Psoas muscle (tissue), 8 donors: ENCODE measurements at places on chromosomes 11 and 22. TPM values are rescaled to one million over a fixed set of nuclear protein-coding genes. Genes with fewer than 3 reads are reported as not detected.

The ENTHD1 gene
- not detected for polyA plus RNA-seq

The BET1L gene
- 19.9 TPM for polyA plus RNA-seq

The MLC1 gene
- polyA plus RNA-seq: not detected

The DDTL gene
- polyA plus RNA-seq: 0.94 TPM

The ACRV1 gene
- not detected for polyA plus RNA-seq

The E2F8 gene
- polyA plus RNA-seq: 1.5 TPM

The VSIG2 gene
- 0.15 TPM for polyA plus RNA-seq

The ADAMTS15 gene
- polyA plus RNA-seq: 0.79 TPM

GRCh38 chr11:46050003-46050461, 71.2 kb downstream of the PHF21A start:
- DNase-seq: peak; percentile 17

DNA sequence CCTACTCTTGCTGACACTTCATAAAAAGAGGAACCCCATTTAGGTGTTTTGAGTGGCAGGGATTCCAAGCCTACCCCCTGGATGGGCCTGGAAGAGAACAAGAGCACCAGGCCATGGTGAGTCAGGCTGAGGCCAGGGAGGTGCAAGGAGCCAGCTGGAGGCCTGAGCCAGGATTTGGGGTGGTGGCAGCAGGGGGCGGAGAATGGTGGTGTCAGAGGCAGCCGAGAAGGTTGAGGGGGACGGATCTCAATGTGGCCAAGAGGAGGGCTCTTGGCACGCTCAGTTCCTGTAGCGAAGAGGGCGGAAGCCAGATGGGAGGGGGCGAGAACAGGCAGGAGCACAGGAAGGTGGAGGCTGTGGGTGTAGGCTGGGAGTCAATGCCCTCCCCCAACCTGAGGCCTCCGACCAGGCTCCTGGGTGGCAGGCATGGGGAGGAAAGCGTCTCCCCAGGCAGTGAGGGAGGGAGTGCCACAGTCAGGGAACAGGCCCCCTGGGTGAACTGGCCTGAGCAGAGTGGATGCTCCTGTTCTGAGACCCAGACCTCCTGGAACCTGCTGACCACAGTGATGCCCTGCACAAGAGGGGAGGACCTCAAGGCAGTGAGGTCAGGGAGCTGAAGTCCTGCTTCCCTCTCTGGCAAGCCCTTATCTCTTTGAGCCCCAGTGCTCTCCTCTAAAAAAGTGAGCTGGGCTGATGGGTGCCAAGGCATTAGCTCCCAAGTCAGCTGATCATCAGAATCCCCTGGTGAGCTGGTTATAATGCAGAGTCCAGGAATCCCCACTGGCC, 13.9 kb downstream of the RTN4RL2 start:
- DNase-seq: no peak

DNA sequence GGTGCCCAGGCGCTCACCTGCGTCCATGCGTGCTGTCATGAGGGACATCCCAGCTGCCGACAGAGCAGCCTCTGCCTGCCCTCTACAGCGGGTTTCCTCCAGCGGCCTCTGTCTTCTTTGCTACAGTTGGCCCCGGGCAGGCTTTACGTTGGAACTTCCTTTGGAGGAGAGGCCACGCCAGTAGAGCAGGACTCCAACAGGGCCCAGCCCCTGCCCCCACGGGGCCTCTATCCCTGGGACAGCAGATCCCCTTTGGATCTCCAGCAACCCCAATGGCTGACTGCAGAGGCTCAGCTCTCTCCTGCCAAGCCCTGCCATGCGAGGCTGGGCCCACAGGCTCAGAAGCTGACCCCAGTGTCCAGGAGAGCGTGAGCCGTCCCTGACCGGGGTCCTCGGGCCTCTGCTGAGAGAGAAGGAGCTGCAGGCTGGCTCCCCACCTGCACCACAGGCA, 12.1 kb downstream of the TRPM5 start:
- no peak for DNase-seq

- DNase-seq: no peak
Observed at GRCh38 chr22:22661275-22661674, 16.9 kb downstream of the GGTLC2 start.

- DNase-seq: no peak
Observed at GRCh38 chr11:106585061-106585460, 433.2 kb downstream of the GUCY1A2 start.

DNA sequence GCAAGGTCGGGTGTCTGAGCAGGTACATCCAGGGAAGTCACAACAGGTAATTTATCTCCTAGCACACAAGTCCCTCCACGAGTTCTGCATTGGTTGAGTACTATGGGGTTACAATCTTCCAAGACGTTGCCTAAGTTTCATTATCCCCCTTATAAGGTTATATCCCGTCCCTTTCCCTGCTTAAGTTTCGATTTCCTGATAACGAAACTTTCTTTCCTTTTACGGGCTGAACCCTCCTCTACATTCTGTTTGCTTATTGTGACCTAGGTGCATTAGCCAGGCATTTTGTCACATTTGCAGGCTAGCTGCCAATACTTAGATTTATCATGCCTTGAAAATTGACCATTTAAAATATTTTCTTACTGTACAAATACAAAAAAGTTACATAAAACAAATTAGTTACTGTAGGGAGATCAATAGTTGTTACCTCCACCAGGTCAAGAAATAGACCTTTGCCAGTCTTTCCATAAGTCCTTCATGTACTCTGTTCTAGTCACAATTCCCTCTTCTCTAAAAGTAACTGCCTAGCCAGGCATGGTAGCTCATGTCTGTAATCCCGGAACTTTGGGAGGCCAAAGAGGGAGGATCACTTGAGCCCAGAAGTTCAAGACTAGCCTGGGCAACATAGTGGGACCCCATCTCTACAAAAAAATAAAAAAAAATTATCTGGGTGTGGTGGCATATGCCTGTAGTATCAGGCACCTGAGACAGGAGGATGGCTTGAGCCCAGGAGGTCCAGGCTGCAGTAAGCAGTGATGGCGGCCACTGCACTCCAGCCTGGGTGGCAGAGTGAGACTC, 14.3 kb upstream of the PITPNB start:
- no peak for DNase-seq

DNA sequence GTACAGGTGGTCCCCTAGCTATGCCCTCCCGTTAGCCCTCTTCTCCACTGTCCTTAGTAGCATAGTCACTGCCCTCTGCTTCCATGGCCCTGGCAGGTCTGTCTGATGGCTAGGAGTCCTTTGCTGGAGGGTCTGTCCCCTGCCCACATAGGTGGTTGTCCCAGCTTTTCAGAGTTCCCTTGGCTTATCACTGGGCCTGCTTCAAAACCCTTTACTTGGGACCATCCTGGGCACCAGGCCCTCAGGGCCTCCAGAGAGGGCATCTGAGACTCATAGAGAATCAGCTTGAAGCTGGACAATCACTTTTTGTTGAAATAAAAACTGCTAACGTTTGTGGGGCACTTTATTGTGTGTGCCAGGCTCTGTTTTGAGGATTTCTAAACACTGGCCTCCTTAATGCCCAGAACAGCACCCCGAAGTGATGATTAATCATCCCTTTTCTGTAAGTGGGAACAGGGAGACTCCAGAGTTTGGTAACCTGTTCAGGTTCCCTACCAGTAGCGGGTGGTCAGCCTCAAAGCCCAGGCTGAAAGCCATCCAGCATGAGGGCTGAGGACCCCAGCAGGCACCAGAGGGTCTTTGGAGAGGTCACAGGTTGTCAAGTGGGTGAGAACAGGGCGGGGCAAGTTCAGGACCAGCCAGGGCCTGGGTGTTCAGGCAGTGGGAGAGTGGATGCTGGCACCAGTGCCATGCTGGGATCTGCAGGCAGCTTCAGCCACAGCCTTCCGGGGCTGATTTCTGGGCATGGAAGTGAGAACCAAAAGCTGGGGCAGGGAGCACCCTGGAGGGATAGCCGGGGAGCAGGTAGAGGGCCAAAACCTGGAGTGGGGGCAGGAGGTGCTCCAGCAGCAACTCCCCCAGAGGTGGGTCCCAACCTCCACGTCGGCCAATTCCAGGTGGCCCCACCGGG, 495 bp upstream of the KCNK4 start:
- no peak for DNase-seq

DNA sequence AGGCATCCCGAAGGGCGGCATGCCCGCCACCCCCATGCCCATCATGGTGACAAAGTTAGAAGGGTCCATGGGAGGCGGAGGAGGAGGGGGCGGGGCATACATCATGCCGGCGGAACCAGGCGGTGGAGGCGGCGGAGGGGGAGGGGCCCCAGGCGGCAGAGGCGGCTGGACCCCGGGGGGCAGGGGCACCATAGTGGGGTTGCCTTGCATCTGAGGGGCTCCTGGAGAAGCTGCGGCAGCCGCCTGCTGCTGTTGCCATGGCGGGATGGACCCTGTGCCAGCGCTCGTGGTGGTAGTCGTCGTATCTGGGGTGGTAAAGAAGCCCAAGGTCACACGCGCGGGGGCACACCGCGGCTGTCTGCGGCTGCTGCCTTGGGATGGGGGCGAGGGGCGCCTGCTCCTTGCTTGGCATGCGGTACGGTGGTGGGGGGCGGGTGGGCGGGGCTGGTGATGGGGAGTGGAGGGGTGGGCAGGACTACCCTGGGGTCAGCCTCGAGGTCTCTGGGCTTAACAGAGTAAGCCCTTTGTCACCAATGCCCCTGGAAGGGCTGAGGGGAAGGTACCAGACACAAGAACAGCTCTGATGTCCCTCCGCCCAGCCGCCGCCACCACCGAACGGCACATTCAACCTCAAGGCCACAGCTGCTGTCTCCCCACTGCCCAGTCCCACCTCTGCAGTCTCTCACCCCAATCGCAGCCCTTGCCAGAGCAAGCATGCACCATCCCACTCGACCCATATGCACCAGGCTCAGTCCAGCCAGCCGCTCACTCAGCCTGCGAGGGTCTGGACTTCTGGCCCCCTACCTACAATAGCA, 6.3 kb upstream of the PYGM start:
- peak; percentile 23 for DNase-seq

DNA sequence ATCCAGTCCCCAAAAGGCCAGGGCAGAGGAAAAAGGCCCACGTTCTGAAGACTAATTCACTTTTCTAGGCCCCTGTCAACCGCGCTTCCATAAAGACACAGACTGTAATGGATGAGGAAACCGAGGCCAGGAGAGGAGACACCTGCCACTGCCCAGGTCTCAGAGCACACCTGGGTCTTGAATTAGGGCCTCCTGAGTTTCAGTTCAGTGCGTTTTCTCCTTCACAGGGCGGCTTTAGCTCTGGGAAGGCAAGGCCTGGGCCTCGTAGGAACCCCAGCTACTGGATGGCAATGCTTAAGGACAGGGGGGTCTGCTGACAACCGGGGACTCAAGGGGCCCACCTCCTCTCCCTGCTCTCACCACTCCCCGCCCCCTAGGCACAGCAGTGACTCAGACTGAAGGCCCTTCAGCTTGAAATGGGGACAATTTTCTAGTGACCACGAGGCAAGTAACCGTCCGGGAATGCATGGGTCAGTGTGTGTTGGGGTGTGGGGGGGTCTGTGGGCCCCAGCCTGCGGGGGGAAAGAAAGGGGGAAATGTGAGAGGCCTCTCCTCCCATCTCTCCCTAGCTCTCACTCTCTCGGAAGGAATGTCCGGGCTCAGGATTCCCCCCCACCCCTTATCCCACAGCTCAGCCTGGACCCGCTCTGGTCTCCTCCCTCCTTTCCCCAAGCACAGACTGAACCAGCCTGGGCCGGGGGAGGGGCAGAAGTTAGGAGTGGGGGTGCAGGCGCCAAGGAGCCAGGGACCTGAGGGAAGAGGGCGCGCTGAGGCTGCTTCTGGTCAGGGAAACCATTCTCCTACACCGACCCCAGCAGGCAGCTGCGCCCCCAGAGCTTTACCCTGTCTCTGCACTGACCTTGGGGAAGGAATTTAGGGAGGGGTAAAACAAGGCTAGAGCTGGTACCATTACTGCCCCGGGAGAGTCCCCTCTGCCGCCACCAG, 17.2 kb downstream of the CREB3L1 start:
- no peak for DNase-seq
